ENCODE measurements at places on chromosomes 3 and 15.
A peak's percentile ranks its signal among the peaks of the same experiment; 100 is the strongest.

GRCh38 chr3:124688581-124689454, 41.4 kb upstream of the UMPS start:
- peak; percentile 62 for DNase-seq

DNA sequence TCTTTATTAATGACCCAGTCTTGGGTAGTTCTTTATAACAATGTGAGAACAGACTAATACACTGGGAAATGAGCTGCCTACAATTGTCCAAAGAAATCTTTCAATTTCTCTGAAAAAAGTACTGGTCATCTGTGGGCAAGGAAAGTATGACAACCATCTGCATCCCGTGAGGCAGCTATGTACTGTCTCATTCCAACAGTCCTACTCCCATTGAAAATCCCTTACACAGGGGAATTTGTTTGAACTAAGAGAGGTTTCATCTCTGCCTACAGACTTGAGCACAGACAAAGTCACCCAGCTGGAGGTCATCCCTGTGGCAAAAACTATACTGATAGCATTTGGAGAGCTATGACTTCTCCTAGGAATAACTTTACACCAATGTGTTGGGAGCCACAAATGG, 27.1 kb downstream of the SHC4 start:
- no peak for DNase-seq

DNA sequence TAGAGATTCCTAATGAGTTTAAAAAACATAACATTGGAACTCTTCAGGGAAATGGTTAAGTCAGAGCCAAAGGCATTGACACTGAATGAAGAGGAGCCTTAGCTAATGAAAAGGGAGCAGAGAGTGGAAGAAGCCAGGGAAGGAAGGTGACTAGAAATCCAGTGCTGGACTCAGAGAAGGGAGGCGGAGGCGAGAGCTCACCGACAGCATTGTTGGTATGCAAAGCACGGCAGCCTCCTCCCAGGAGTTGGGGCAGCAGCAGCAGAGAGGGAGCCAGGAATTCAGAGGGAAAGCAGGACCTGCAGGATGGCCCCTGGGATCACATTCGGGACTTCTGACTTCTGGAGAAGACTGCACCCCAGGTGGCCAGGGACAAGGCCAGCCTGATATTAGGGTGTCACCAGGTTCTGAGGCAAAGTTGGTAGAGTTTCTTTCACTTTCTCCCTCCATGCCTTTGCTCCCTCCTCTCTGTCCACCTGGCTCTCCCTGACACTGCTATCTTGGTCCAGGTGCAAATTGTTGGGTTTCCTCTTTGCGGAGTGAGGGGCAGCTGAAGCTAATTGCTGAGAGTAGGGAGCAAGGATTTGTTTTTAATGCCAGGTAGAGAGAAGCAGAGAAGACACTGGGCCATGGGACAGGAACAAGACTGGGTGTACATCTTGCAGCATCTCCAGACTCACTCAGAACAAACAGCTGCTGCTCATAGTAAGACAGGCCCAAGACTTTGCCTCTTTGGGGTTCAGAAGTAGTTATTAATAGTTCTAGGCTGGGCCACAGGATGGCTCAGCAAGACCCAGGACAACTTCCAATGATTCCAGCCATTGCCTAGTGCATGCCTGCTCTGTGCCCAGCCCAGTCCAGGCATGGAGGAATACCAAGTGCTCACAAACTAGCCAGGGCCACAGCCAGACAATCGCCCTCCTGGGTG, 157.9 kb downstream of the TLE3 start:
- no peak for DNase-seq

GRCh38 chr15:63163217-63163616, 5.9 kb upstream of the RPS27L start:
- no peak for DNase-seq

GRCh38 chr3:60440869-60441268, 810.4 kb downstream of the FHIT start:
- no peak for DNase-seq

DNA sequence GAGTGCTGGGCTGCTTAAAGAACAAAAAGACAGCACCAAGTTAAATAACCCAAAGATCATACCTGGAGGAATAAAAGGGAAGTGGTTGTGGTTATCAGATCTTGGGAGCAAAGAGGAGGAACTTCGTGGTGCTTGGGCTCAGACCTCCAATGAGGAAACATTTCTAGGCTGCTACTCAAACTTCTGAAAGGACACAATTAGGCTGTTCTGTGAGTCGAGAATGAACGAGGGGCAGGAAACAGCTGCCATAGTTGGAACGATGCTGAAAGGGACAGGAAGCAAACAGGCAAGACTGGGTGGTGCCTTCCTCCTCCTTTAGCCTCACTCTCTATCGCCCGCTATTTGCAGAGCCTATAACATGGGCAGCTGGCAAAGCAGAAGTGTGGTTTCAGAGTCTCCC, 276.3 kb upstream of the ARRDC4 start:
- no peak for DNase-seq

DNA sequence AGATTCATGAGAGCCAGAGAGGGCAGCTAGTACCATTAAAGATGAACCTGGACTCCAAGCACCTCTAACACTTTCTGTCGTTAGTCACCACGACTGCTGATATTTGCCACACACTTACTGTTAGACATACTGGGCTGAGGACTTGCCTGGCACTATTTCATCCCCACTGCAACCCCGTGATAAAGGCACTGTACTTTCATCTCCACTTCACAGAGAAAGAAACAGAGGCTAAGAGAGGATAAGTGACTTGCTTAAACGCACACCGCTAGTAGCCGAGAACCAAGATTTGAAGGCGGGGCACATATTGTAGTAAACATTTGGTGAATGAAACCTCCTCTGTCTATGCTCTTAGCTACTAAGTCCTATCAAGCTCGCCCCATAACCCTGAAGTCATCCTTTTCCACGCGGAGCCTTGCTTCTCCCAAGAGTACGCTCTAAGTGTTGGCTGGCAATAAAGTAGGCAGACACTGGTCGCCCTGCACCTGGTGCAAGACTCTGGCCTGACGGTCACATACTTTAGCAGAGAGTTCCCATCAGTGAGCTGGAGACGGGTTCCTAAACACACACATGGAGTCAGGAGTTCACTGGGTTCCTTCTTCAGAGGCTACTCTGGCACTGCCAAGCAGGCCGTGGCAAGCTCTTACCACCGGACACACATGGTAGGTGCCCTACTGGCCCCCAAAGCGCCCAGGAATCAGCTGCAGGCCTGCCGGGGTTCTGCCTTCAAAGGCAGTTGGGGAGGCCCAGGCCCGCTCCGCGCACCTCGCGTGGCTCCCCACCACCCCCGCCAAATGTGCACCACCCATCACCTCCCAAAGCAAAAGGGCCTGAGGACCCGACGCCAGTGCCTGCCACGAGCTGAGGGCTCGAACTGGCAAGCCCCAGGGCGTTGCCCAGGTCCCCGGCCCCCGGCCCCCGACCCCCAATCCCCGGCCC, 951 bp downstream of the POMGNT2 start:
- peak; percentile 13 for DNase-seq

DNA sequence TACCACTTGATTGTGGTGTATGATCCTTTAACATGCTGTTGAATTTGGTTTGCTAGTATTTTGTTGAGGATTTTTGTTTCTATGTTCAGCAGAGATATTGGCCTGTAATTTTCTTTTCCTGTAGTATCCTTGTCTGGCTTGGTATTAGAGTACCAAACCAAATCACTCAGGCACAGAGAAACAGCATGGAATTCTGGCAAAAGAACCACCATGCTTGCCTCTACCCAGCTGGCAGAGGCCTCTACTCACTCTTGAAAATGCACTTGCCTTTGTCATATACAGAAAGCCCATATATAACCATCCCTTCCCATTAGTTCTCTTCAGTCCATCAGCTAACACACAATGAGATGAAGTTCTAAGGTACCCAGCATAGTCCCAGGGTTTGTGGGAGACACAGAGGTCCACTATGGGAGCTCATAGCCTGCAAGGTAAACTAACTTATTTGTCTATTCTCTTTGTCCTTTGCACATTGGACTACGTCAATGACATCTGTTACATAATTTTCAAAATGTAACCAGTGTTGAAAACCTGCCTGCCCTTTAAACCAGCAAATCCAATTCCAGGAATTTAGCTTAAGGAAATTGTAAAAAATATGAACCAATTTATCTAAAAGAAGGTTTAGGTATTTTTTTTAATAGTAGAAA, 82.1 kb upstream of the POMGNT2 start:
- no peak for DNase-seq

DNA sequence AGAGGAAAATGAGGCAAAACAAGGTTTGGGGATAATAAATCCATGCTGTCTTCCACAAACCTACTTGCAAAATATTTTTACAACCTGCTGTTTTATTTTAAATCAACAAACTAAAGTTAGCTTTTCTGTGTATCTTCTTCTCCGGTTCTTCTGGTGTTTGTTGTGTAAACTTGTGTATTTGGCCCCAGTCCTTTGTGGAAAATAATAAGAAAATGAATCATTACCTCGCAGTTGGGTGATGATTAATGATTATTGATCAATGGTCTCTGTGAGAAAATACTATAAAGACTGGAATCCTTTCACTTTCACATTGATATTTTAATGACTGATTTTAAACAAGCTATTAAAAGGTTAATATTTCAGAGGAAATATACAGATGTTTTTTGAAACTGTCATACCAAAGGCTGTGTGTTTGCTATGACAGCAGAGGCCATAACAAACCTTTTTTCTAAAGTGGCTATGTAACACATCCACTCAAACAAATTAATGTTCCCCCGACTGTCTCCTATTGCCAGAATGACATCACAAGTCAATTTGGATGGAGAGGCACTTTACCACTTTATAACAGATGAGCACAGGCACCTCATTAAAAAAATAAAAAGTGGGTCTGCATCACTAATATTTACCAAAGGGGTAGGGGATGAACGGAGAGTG, 152.5 kb downstream of the MEX3B start:
- no peak for DNase-seq

DNA sequence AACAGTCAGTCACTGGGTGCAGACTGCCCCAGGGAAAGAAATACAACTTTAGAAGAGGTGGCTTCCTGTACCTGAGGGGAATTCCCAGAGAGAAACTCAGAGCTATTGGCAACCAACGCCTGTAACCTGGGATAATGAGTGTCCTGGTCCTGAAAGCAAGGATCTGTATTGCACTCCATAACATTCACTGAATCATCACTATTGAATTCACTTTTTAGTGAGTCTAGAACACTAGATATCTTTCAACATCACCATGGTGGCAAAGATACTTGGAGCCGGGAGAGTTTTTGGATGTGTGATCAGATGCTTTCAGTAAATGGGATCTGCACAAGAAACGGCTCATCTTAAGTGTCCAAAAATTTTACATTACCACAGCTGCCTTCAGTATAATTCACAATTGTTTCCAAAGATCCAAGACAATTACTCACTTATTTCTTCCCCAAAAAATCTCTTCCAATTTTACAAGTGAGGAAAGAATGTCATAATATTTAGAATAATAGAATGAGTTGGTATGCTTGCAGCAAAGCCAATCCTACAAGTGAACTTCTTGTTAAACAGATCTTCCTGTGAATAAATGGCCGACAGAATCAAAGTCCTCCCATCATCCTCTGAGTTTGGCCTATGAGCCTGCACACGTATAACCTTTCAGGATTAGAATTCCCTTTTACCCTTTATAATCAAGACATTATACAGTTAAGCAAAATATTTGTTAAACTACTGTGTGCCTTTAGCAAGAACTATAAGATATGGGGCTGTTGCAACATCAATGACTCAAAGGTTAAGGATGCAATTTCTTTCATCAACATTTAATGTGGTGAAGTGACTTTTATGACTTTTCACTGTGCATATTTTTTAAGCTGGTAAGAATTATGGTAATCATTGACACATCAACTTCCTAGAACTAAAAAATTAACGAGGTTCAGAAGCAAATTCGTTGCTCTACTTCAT, 243.3 kb upstream of the COL8A1 start:
- no peak for DNase-seq

DNA sequence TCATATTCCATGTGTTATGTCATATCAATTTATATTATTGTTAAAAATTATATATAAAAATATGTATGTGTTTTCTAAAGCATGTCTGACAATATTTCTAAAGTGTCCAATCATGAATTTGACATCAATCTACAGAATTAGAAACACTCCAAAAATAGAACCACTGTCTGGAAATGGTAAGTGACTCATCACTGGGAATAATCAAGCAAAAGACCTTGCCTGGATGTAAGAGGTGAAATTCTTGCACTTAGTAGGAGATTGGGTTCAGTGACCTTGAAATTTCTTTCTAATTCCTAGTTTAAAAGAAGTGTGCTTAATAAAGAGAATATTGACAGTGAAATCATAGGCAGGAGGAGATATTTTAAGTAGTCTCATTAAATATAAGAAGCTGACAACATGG, 188.8 kb downstream of the ZNF385D start:
- no peak for DNase-seq

GRCh38 chr15:72964542-72964941, 87.7 kb upstream of the NEO1 start:
- no peak for DNase-seq

DNA sequence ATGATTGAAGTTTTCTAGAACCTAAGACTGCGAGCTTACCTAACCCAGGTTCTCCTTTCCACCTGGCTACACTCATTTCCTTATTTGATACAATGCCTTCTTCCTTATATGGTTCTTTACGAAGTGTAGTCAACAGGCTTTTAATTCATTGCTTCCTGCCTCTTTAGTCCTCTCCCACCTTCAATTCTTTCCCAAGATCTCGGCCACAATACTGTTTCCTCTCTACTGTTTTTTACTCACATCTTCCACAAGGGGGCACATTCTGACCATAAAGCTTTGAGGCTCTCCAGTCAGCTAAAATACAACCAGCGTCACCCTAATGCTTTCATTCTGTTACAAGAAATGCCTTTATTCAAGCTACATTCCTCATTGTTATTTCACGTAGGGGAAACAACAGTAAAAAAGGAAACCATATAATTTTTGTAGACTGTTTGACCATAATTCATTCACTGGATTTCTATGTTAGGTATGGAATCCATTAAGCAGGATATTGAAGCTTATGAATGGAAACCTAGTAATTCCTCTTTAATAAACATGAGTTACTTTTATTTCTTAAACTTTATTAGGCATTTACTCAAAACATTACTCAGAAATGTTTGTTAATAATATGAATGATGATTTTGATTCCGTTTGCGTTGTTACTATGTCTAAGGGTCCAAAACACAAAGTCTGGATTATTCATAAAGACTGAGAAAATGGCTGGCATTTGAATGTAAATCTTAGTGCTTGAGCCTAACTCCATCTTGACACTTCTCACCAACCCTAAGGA, 29.5 kb upstream of the VEPH1 start:
- DNase-seq: peak; percentile 5

- no peak for DNase-seq
Measured at GRCh38 chr3:4833471-4833870, 145.8 kb upstream of the BHLHE40 start.

DNA sequence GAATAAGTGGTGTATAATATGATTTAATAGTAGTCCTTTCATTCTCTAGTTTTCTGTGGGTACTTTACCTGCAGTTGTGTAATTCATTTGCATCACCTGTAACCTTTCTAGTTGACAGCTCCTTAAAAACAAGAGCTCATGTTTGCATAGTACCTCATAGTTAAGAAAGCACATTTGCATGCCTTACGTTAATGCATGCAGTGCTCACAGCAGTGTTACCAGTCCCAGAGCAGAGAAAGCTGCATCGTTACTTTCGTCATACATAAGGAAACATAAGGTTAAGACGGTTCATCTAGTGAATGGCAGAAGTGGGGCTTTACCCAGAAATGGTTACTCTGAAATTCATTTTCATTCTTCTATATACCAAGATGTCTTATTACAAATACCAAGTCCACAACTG, 111.3 kb downstream of the AKAP13 start:
- DNase-seq: no peak

All from memory B cell (primary cell).